ENCODE measurements at places on chromosomes 6 and 20. TPM values are rescaled to one million over a fixed set of nuclear protein-coding genes. Genes with fewer than 3 reads are reported as not detected.

The CALHM4 gene
- total RNA-seq = not detected

The MARCKS gene
- not detected for total RNA-seq

The DEFB119 gene
- not detected for total RNA-seq

The TNFRSF21 gene
- total RNA-seq = 3.8 TPM

The HLA-DQB2 gene
- total RNA-seq = 0.28 TPM

The WFDC12 gene
- total RNA-seq = not detected

The PDYN gene
- total RNA-seq = not detected

The PRPH2 gene
- not detected for total RNA-seq

The RNF144B gene
- total RNA-seq = 0.19 TPM

The VSTM2L gene
- total RNA-seq = 0.09 TPM

The DDX43 gene
- total RNA-seq = 0.26 TPM

The SDCBP2 gene
- total RNA-seq = 3.0 TPM

- H3K4me1 ChIP-seq = no peaks in the 10 kb centered on the region
- DNase-seq = peak; percentile 91
- H3K27ac ChIP-seq = no peak overlapping the region
- H3K4me3 ChIP-seq = no peak overlapping the region
- peaks cover 15% of the 10 kb centered on the region for H3K27me3 ChIP-seq
Observed at GRCh38 chr20:63580796-63581461, 6.9 kb upstream of the HELZ2 start.

GRCh38 chr6:79650950-79651349 lies 19.8 kb downstream of the SH3BGRL2 start:
- H3K36me3 ChIP-seq = no peaks in the 10 kb centered on the region
- H3K4me1 ChIP-seq = no peaks in the 10 kb centered on the region
- peaks cover 5% of the 10 kb centered on the region for H3K27me3 ChIP-seq
- DNase-seq = no peak
- H3K4me3 ChIP-seq = no peak overlapping the region
- H3K27ac ChIP-seq = no peak overlapping the region

GRCh38 chr20:22429175-22430153 lies 154.9 kb downstream of the FOXA2 start:
- no peak overlapping the region for H3K4me3 ChIP-seq
- no peak overlapping the region for H3K27ac ChIP-seq
- H3K36me3 ChIP-seq = no peaks in the 10 kb centered on the region
- H3K27me3 ChIP-seq = no peaks in the 10 kb centered on the region
- H3K4me1 ChIP-seq = no peaks in the 10 kb centered on the region

DNA sequence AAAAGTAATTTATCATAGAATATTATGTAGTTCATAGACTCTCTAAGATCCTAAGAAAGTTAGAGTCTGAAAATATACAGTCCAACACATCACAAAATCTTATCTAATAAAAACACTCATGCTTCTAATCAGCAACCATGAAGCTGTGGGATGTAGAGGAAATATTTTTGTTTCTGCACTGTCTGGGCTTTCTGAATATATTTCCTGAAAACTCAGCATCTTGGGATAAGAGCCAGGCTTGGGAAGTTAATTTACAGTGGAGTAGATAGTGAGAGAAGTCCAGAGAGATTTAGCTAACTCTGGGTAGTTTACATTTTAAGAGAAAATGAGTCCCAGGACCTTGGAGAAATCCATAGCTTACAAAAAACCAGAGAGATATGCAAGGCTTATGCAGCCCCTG lies 150.4 kb upstream of the BMP5 start:
- no peaks in the 10 kb centered on the region for H3K36me3 ChIP-seq
- DNase-seq = no peak
- H3K4me1 ChIP-seq = no peaks in the 10 kb centered on the region
- H3K27me3 ChIP-seq = no peaks in the 10 kb centered on the region
- H3K4me3 ChIP-seq = no peak overlapping the region

DNA sequence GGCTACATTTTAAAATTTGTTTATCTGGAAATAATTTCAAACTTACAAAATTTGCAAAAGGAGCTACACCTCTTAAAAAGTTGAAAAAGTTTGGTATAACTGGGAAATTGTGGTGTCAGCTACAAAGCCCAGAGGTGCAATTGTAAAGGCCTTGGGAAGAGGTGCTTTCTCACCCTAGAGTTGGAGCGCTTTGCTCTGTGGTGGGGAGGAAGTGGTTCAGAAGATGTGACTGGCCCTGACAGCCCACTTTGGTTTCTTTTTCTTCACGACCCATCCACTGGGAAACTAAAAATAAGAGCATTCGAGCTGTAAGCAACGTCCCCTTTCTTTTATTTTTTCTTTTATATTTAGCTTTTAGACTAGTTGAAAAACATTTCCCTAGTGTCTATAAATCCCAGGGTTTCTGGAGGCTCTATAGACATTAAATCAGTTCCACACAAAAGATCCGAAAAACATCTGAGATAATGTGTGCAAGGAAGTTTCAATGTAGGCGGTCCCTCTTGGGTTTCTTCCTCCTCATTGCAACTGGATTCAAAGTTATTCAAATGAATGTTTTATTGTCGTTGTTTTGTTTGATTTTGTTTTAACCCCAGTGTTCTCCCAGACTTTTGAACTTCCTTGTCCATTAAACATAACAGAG lies 397.8 kb downstream of the KIF16B start:
- H3K27me3 ChIP-seq = no peaks in the 10 kb centered on the region
- no peak for DNase-seq
- H3K36me3 ChIP-seq = no peaks in the 10 kb centered on the region
- no peak overlapping the region for H3K27ac ChIP-seq
- no peak overlapping the region for H3K4me3 ChIP-seq
- no peaks in the 10 kb centered on the region for H3K4me1 ChIP-seq

DNA sequence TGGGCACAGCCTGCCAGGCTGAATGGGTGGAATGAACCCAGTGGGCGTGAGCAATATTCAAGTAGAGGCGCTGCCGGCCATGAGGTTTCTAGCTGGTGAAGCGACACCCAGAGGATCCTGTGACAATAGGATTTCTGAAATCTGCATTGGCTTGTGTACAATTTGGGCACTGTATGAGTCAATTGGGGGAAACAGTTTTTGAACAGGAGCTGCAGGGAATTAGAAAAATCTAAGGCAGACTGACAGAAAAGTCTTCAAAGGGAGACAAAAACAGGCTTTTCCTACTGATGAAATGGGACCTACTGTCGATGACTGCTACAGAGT lies 148.8 kb upstream of the PROKR2 start:
- no peaks in the 10 kb centered on the region for H3K4me1 ChIP-seq
- H3K4me3 ChIP-seq = no peak overlapping the region
- no peak for DNase-seq
- no peaks in the 10 kb centered on the region for H3K36me3 ChIP-seq
- H3K27ac ChIP-seq = no peak overlapping the region

DNA sequence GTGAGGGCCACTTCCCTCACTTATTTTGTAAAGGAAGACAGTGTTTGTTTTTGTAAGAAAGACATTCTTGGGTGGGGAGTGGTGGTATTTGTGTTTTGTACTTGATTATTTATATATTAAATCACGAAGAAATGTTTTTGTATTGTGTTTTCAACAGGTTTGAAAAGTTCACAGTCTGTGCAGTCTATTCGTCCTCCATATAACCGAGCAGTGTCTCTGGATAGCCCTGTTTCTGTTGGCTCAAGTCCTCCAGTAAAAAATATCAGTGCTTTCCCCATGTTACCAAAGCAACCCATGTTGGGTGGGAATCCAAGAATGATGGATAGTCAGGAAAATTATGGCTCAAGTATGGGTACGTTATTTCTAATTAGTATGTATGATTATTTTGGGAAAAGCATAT lies 137.2 kb downstream of the NCOA3 start:
- H3K36me3 ChIP-seq = peaks cover 74% of the 10 kb centered on the region
- no peak for DNase-seq
- no peaks in the 10 kb centered on the region for H3K27me3 ChIP-seq
- no peak overlapping the region for H3K27ac ChIP-seq

- H3K36me3 ChIP-seq = no peaks in the 10 kb centered on the region
- H3K27ac ChIP-seq = no peak overlapping the region
- no peak overlapping the region for H3K4me3 ChIP-seq
- H3K27me3 ChIP-seq = peaks cover 2% of the 10 kb centered on the region
- DNase-seq = no peak
Observed at GRCh38 chr6:139863964-139864363, 489.5 kb upstream of the CITED2 start.

DNA sequence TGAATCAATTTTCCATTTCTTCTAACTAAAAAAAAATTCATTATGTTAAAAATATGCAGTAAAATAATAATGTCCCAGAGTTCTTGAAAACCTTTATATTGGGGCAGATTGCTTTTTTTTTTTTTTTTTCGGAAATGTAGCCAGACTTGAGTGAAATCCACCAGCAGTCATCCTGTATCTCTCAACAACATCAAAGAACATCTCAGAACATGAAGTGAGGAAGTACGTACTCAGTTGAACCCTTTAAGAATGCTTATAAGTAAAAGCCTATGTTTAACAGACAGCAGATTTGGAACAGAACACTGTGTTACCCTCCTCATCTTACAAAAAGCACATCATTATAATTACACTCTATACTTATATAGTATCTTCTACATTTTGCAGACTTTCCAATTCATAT lies 51.0 kb upstream of the SUPT3H start:
- H3K4me3 ChIP-seq = no peak overlapping the region
- peaks cover 50% of the 10 kb centered on the region for H3K4me1 ChIP-seq
- H3K27me3 ChIP-seq = peaks cover 6% of the 10 kb centered on the region
- H3K27ac ChIP-seq = peak overlapping the region; percentile 29
- H3K36me3 ChIP-seq = peaks cover 26% of the 10 kb centered on the region
- no peak for DNase-seq

- peaks cover 14% of the 10 kb centered on the region for H3K4me1 ChIP-seq
- H3K27ac ChIP-seq = no peak overlapping the region
- H3K27me3 ChIP-seq = peaks cover 11% of the 10 kb centered on the region
- no peak overlapping the region for H3K4me3 ChIP-seq
Observed at GRCh38 chr6:140773276-140773675, 1359.4 kb upstream of the GJE1 start.

DNA sequence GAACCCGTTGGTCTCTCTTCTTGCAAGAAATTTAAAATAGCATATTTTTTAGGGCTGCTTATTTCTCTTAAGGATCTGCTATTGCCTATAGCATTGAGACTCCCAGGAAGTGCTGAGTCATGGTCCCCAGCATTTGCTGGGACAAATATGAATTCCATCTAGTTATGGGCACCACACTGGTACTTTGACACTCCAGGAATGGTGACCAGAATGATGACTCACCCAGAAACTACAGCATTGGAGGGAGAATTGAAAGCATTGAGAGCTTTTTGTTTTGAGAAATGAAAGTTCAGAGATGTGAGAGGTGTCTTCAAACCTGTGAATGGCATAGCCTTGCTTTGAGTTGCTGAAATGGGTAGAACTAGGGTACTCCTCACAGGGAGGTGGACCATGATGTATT lies 699.7 kb downstream of the DHX35 start:
- no peaks in the 10 kb centered on the region for H3K4me1 ChIP-seq
- H3K27ac ChIP-seq = no peak overlapping the region
- no peak overlapping the region for H3K4me3 ChIP-seq

DNA sequence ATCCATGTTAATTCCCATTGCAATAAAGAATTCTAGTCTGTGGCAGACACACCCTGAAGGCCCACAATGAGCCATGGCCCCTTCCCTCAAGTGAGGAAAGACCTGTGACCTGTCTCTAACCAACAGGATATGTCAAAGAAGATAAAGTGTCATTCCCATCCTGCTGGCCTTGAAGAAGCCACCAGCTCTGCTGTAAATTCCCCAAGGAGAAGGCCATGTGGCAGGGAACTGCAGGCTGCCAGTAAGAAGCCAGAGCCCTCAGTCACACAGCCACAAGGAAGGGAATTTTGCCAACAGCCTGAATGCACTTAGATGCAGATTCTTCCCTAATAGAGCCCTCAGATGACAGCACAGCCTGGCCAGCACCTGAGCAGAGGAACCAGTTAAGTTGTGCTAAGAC lies 24.8 kb downstream of the VIP start:
- H3K27me3 ChIP-seq = no peaks in the 10 kb centered on the region
- no peaks in the 10 kb centered on the region for H3K4me1 ChIP-seq
- no peak for DNase-seq
- no peak overlapping the region for H3K4me3 ChIP-seq

DNA sequence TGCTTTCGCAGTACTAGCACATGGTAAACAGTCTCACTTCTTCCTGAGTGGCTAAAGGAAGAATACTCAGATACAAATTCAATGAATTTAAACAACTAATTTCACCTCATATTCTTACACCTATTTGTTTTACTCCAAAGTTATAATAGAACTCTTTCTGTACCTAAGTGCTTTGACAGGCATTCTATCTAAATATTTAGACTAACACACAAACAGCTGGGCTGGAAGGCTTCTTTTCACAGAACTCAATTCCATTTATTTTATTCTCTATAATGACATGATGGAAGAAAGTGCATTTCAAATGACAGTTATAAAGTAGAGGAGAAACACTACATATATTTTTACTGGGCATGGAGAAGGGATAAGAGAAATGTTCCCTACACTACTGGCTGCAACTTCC lies 384.9 kb upstream of the SPTLC3 start:
- DNase-seq = no peak
- H3K27ac ChIP-seq = no peak overlapping the region
- no peak overlapping the region for H3K4me3 ChIP-seq

- H3K27ac ChIP-seq = no peak overlapping the region
- peak; percentile 6 for DNase-seq
- H3K27me3 ChIP-seq = no peaks in the 10 kb centered on the region
- no peaks in the 10 kb centered on the region for H3K4me1 ChIP-seq
Observed at GRCh38 chr20:19397666-19398065, 185.2 kb downstream of the SLC24A3 start.

DNA sequence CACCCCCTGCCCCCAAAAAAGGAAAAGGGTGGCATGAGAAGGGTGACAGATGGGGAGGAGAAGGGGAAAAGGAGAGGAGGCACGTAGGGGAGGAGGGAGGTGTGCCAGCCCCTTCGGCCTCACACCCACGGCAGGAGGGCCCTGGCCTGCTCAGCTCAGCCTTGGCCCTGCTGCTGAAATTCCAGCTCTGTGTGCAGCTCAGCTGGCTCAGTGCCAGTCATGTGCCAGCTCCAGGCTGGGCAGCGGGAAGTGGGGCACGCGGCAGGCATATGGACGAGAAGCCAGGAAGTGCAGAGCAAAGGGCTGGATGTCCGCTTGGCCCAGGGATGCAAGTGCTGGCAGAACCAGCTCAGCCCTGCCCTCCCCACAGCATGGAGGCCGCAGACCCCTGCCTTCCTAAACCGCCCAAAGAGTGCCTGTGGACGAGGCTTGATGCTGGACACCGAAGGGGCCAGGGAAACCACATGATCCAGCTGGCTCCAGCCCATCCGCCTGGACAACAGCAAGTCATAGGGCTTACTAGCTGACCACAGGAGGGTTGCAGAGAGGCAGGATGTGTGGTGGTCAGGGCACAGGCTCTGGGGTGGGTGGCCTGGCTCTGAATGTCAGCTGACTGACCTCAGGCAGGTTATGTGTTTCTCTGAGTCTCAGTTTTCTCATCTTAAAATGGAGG lies 60.2 kb downstream of the NOL4L start:
- H3K4me1 ChIP-seq = peaks cover 69% of the 10 kb centered on the region
- no peak overlapping the region for H3K27ac ChIP-seq
- DNase-seq = no peak
- H3K36me3 ChIP-seq = peaks cover 23% of the 10 kb centered on the region

DNA sequence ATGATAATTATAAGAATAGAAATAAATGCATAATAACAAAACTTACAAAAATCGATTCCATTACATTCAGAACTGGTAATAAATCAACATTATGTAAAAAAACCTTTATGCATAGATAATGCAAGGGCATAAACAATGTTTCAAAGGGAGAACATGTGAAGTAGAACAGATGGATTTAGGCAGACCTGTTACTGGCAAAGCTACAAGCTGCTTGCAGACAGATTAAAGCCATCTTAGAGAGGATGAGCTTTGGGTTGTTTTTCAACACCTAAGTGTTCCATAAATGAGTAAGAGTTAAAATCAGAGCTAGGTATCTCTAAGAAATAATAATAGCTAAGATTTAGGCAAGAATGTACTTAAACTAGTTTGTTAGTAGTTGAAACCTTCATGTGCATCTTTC lies 37.2 kb downstream of the SNAP25 start:
- DNase-seq = no peak
- H3K27ac ChIP-seq = no peak overlapping the region
- H3K4me1 ChIP-seq = no peaks in the 10 kb centered on the region
- H3K36me3 ChIP-seq = no peaks in the 10 kb centered on the region
